ENCODE measurements at places on chromosomes 13 and 19.

DNA sequence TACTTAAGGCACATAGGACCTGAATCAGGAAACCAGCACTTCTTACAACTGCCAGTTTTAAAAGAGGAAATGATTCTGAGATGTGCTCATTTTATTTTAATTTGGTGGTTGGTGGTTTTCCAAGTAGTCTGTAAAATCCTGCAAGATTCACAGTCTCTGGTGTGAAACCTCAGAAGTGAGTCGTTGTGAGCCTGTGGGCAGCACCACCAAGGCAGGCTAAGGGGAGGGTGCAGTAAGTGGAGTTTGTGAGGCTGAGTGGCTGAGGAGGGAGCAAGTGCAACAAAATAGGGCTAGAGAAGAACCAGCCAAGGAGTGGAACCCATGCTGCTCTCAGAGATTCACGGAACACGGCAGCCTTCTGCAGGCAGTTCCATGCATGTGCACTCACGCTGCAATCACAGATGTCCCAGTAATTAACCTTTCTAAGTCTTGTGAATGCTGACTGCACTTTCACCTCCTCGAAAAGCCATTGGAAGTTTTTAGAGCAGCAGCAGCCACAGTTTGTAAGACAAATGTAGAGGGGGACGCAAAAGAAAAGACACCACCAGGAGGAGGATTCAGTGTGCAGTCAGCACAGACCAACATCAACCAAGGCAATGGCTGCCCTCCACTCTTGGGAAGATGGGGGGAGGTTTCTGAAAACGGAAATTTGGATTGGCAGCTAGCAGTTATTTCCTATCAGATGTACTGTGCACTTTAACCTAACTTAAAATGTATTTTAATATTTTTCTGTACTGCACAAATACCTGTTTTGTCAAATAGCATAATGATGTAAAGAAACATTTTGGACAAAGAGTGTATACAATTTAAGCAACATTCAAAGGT is 44.9 kb downstream of the ESD start:
- no peak for DNase-seq

GRCh38 chr13:80224468-80224867 is 116.5 kb downstream of the SPRY2 start:
- DNase-seq, result no peak

GRCh38 chr13:94710881-94711560 is 1.3 kb downstream of the SOX21 start:
- peak; percentile 70 for DNase-seq

DNA sequence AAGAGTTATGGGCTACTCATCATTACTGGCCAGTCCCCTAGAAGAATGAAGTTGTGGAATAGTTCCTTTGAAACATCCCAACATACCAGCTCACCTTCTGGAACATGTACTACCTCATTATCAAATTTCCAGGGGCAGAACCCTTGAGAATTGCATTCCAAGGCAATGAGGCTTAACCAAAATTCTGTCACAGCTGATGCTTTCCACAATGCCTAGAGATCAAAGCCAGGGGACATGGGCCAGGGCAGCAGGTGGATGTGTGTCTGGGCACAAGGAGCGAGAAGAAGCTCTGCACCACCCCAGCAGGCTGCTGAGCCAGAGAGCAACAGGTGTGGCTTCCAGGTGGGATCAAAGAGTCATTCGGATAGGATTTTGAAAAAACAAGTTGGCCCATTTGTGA is 362.1 kb downstream of the EFNB2 start:
- DNase-seq, result peak; percentile 85

DNA sequence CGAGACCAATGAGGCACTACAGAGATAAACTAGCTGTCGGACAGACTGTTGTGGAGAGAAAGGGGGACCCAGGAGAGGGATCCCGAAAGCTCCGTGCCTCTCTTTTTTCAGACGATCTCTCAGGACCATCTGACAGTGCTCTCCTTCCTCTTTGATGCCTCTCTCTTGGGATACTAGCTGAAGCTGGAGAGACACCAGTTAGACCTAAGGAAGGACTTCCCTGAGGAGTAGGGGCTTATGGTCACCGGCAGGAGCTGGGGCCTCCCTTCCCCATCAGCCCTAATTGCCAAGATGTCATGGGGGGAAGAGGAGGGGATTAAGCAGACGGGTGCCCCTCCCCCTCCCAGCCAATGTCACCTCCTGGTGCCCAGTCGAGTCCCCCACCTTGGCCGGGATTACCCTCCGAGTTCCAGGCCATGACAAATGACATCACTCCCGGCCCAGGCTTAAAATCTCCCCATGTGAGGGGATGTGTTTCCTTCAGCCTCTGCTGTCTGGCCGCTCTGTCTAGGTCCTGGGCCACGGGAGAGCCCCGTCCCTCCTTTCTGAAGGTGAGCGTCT is at the start of gene CRX:
CRX (plus strand) TSS at position 478 of the 561 bp plus-strand sequence. CDS start 12,507 bp downstream, outside the sequence.
- no peak for DNase-seq

GRCh38 chr13:109400624-109401257 is 385.6 kb downstream of the IRS2 start:
- DNase-seq, result no peak

- DNase-seq, result no peak
Observed at GRCh38 chr19:44745341-44745831, 3.1 kb upstream of the BCL3 start.

DNA sequence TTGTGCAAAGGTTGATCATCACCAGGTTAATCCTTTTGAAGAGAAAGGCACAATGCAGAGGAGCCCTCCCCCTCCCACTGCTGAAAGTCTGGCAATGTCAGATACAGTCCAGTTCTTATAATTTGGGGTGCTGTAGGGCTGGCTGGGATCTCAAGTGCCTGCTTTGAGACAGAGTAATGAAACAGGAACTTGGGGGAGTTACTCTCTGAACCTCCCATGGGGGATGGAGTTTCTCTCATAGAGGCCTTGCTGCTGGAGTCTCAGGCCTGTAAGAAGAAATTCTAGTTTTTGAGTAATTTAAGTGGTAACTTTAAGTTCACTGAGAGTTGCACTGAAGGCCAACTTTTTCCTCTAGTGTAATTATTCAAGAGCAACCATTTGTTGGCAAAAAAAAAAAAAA is 410.5 kb downstream of the KCNRG start:
- DNase-seq, result no peak

- DNase-seq, result no peak
Observed at GRCh38 chr19:44904426-44904994, 1.1 kb upstream of the APOE start.

DNA sequence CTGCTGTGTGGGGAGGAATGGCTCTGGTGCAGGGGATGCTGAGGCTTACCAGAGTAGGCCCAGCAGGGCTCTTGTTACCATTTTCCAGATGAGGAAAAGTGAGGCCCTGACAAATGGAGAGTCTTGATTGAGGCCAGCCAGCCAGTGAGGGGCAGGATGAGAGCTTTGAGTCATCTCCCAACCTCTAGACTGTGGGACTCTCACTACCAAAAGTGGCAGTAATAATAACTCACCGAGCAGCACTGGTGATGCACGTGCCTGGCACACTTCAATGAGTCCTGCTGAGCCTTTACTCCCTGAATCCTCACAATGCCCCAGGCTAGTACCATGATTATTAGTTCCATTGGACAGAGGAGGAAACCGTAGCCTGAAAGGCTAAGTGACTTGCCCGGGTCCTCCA is 7.8 kb downstream of the CIC start:
- no peak for DNase-seq

GRCh38 chr13:59435024-59435423 is 728.7 kb downstream of the DIAPH3 start:
- DNase-seq, result no peak

DNA sequence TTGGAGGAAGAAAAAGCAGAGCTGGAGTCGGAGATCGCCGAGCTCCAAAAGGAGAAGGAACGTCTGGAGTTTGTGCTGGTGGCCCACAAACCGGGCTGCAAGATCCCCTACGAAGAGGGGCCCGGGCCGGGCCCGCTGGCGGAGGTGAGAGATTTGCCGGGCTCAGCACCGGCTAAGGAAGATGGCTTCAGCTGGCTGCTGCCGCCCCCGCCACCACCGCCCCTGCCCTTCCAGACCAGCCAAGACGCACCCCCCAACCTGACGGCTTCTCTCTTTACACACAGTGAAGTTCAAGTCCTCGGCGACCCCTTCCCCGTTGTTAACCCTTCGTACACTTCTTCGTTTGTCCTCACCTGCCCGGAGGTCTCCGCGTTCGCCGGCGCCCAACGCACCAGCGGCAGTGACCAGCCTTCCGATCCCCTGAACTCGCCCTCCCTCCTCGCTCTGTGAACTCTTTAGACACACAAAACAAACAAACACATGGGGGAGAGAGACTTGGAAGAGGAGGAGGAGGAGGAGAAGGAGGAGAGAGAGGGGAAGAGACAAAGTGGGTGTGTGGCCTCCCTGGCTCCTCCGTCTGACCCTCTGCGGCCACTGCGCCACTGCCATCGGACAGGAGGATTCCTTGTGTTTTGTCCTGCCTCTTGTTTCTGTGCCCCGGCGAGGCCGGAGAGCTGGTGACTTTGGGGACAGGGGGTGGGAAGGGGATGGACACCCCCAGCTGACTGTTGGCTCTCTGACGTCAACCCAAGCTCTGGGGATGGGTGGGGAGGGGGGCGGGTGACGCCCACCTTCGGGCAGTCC is 5.0 kb downstream of the FOSB start:
- DNase-seq, result no peak

GRCh38 chr19:48997972-48998371 is 4.3 kb downstream of the RUVBL2 start:
- DNase-seq, result peak; percentile 92

GRCh38 chr19:45321848-45322247 is 827 bp downstream of the CKM start:
- DNase-seq, result no peak

- peak; percentile 68 for DNase-seq
Observed at GRCh38 chr19:51702825-51703574, 9.9 kb downstream of the SPACA6 start.

- no peak for DNase-seq
Observed at GRCh38 chr19:14167576-14168138, 31.3 kb upstream of the ASF1B start.

DNA sequence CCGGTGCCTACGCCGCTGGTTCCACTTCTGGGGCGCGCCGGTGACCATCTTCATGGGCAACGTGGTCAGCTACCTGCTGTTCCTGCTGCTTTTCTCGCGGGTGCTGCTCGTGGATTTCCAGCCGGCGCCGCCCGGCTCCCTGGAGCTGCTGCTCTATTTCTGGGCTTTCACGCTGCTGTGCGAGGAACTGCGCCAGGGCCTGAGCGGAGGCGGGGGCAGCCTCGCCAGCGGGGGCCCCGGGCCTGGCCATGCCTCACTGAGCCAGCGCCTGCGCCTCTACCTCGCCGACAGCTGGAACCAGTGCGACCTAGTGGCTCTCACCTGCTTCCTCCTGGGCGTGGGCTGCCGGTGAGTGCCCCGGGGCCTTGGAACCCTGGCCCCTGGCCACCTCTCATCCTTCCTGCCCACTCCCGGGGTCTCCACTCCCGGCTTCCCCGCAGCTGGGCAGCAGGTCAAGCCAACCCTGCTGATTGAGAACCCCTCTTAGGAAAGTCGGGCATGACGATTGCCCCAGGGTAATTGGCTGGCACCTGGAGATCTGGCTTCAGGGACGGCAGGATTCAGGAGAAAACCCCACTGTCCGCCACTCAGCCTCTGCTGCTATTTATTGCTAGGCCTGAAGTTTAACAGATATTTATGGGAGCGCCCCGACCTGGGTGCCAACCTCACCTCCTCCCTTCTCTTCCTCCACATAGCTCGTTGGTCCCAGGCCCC is 39.1 kb downstream of the TRPM4 start:
- DNase-seq, result no peak

GRCh38 chr13:45196622-45197021 is 4.2 kb downstream of the KCTD4 start:
- no peak for DNase-seq

- DNase-seq, result no peak
Observed at GRCh38 chr19:15091918-15092753, 10.1 kb downstream of the OR1I1 start.

DNA sequence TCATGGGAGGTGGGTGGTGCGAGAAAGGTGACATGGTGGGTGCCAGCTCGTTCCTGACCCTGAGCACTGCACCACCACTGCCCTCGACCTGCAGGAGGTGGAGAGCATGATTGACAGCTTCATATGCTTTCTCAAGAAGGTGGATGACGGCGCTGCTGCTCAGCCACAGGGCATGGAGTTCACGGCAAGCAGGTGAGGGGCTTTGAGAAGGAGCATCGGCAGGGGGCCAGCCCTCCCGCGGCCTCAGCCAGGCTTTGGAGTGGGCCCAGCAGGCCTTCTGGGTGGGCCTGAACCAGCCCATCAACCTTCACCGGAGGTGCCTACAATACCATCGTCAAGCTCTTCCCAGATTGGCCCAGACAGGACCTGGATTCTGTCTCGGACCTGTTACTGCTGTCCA is 18.9 kb upstream of the ZNF14 start:
- DNase-seq, result peak; percentile 45

DNA sequence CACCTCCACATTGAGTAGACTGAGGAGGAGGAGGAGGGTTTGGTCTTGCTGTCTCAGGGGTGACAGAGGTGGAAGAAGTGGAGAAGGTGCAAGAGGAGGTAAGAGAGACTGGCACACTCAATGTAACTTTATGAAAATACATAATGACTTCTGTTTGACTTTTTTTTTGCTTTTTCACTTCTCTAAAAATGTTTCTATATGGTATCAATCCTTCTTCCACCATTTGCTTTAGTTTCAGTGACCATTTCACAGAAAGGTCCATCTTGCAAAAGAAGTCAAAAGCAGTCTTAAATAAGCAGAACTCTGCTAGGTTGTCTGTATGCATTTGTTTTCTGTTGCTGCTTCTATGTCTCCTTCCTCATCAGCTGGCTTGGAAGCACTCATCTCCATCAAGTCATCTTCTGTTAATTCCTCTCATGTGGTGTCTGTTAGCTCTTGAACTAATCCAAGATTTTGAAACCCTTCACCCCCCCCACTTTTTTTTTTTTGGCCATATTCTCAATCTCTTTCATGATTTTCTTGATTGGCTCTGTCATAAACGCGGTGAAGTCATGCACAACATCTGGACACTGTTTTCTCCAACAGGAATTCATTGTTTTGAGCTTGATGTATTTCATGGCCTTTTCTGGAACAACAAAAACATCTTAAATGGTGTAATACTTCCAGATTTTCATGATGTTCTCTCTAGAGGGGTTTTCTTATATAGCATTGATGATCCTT is 80.8 kb downstream of the KL start:
- no peak for DNase-seq

DNA sequence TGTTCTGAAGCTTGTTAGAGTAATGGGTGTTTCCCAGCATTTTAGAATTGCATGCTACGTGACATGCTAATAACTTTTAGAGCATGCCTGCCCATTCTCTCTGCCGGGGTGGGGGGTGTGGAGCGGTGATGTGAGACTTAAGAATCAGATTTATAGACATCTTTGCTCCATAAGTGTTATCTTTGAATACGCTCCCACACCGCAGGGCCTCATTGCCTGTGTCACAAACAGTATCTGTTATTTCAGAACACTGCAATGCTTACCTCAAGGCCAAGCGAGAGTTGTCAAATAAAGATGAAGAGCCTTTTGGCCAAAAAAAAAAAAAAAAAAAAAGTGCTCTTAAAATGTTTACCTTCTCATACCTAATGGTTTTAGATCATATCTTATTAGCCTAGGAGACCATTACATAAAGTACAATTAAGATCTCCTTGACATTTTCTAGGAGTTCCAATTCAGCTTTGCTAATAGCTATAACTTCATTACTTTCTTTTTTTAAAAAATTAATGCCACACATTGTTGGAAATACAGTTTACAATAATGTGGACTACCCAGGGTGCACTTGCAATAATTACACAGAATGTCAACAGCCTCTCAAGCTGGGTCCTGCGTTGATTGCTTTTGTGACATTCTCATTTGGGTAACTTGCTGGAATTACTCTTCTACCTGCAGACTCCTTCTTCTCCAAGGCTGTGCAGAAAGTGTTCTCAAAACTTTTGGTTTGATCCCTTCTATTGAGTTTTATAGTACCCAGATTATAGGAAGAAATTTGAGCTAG is 525.3 kb downstream of the KLF12 start:
- DNase-seq, result no peak

All from islet precursor cell (in vitro differentiated cells).